ENCODE measurements at places on chromosomes 4 and X.

DNA sequence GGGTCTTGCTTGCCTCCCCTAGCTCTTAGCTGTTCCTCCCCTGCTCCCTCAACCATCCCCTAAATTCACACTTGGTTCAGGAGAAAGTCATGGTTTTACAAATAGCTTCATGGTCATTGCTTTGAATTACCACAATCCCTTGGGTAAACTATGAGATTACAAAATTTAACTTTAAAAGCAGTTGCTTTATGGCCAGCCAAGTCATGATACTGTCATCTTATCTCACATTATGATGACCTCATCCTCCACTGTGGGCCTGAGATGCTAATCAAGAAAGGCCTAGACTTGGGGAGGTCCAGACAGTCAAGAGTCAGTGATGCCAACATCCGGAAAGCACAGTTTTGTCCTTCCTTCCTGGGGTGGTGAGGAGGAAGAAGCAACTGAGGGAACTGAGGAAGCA lies 10.5 kb upstream of the FGF16 start:
- peak; percentile 58 for DNase-seq

- no peak for DNase-seq
These were observed 36.9 kb downstream of the CCDC158 start for GRCh38 chr4:76384052-76384451.

GRCh38 chrX:36986231-36986630 lies 21.9 kb upstream of the FAM47C start:
- DNase-seq, result no peak

- DNase-seq, result no peak
These were observed 32.3 kb downstream of the BLOC1S4 start for GRCh38 chr4:6748286-6748685.

GRCh38 chr4:183876268-183876934 lies 28.7 kb upstream of the STOX2 start:
- peak; percentile 66 for DNase-seq

DNA sequence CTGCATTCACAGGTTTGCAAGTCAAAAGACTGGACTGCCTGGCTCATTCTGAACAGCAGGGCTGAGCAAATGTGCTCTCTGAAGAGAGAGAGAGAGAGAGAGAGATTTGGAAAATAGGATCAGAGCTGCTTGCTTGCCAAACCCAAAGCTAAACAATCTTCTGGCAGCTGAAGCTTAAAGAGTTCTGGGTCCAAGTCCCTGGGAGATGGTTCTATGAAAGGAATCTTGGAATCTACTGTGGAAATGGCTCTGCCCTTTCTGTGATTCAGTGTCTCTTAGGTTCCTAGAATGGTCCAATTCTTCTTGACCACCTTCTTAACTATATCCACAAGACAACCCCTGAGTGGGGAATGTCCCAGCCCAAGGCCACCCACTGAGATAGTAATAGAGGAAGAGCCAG lies 66.1 kb upstream of the EFNB1 start:
- DNase-seq, result no peak

- no peak for DNase-seq
These were observed 129.3 kb upstream of the FAT1 start for GRCh38 chr4:186852964-186853391.

GRCh38 chr4:95267081-95267480 lies 281.7 kb downstream of the UNC5C start:
- DNase-seq, result peak; percentile 68

DNA sequence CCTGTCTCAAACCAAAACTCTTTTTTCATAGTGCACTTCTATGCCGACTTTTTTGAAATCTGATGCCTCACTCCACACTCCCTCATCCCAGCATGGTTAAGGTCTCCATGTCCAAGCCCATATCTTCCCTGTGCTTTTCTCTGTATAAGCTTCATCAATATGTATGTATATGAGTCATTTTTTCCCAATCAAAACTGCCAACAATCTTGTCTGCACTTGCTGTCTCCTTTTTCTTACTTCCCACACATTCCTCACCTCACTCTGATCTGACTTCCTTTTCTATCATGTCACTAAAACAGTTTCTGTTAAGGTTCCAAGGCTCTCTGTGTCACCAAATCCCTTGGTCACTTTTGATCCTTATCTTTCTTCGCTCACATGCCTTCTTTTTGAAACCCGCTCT lies 88.2 kb upstream of the GPR50 start:
- DNase-seq, result no peak

DNA sequence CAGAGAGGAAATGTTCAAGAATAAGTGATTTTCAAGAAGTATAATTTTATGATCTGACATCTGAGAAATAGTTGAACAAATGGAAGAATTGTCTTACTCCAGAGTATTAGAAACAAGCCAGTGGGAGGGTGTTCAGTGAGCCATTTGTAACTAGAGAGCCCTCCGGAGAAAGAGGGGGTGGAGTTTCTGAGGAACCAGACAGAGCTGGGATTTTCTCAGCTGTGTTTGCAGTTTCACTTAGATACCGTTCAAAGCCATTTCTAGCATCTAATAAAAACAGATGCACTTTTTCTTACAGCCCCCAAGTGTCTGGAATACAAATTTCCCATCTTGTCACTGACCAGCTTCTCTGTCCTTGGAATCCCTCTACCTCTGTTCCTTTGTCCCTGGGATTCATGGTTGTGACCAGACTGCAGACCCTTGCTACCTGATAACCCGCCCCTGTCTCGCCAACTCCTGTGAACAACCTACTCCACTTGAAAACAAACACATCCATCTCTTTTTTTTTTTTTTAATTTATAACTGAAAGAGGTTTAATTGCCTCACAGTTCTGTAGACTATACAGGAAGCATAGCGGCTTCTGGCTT lies 132.8 kb upstream of the KLF3 start:
- DNase-seq, result no peak

GRCh38 chrX:15929194-15929593 lies 74.6 kb upstream of the AP1S2 start:
- DNase-seq, result no peak

DNA sequence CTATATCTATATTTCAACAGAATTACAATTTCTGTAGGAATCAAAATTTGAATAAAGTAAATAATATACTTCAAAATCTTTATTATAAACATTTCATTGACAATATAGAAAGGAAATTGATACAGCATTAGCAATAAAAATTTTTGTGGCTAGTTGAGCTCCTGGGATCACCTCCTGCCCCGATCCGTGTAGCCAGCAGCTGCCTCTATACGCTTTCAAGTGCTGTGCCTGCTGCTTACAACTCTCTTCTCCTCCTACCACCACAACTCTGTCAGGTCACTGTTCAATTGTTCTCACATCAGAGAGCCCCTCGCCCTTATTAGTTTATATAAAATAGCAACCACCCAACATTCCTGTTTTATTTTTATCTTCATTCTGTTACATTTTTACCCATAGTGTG lies 27.6 kb downstream of the INPP4B start:
- DNase-seq, result no peak

GRCh38 chr4:126959056-126959745 lies 673.6 kb upstream of the INTU start:
- no peak for DNase-seq

DNA sequence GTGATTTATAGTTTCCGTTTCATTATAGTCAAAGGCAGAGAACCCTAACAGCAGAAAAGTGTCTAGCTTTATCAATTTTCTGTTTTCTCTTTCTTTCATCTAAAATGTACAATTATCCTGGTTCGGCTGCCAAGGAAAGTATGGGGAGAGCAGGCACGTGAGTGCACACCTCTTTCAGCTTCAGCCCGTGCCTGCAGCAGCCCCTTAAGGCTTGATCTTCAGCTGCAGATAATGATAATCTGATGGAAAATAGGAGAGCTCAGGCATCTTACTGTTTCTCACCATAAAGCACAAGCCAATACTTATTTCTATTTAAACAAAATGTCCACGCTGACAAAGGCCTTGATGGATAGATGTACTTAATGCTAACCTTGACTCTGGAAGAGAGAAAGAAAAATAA lies 334.4 kb downstream of the UNC5C start:
- no peak for DNase-seq

DNA sequence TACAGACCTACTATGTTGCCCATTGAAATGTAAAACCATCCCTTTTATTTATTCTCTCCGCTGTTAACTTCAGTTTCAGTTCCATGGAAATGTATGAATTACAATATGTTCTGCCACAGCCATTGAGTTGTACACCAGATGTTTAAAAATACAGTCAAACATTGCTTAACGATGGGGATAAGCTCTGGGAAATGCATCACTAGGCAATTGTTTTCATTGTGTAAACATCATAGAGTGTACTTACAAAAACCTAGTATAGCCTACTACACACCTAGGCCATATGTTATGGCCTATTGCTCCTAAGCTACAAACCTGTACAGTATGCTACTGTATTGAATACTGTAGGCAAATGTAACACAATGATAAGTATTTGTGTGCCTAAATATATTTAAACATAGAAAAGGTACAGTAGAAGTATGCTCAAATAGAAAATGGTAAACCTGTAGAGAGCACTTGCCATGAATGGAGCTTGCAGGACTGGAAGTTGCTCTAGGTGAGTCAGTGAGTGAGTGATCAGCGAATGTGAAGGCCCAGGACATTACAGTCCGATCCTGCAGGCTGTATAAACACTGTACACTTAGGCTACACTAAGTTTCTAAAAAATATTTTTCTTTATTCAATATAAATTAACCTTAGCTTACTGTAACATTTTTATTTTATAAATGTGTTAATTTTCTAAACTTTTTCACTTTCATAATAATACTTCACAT lies 2.7 kb upstream of the PF4V1 start:
- no peak for DNase-seq

DNA sequence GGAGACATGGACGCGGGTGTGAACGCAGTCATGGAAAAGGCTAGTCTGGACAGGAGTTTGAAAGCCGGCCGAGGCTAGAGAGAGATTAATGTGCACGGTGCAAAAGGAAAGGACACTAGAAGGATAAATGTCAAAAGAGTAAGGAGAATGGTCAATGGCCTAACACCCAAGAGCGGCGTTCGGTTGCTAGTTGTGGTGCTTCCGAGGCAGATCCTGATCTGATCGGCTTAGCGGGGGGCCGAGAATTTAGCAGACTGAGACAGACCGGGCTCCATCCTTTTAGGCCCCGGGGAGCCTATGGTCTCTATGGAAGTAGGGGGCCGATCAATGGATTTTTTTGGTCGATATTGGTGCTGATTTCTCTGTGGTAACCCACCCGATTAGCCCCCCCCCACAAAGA lies 6.9 kb downstream of the GAGE10 start:
- DNase-seq, result no peak

DNA sequence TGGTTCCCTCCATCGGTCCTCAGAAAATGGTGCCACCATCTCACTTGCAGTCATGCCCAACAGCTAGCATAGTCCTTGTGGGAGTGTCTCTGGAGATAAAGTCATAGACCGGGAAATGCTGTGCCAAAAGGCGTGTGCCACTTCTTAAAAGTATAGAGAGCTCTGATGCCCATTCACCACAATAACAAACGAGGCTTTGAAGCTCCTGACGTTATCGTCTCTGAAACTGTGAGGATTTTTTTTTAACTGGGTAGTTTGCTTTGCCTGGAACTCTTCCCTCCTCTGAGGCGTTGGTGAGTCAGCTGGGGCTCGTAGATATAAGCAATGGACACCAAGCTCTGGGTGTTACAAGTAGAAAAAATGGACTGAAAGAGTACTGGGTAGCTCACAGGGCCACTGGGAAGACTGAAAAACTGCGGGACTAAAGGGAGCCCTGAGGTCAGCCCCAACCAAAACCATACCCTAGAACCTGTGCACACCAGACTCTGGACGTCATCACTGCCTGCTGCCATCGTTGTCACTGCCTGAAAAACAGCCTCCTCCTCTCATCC lies 89.4 kb upstream of the TRIM2 start:
- DNase-seq, result peak; percentile 89

DNA sequence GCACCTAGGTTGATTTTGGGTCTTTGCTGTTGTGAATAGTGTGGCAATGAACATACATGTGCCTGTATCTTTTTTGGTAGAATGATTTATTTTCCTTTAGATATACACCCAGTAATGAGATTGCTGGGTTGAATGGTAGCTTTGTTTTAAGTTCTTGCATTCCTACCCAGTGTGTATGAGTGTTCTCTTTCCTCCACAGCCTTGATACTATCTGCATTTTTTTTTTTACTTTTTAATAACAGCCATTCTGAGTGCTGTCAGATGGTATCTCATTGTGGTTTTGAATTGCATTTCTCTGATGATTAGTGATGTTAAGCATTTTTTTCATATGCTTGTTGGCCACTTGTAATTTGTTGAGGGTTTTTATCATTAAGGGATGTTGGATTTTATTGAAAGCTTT lies 351.8 kb upstream of the GNPDA2 start:
- DNase-seq, result no peak

DNA sequence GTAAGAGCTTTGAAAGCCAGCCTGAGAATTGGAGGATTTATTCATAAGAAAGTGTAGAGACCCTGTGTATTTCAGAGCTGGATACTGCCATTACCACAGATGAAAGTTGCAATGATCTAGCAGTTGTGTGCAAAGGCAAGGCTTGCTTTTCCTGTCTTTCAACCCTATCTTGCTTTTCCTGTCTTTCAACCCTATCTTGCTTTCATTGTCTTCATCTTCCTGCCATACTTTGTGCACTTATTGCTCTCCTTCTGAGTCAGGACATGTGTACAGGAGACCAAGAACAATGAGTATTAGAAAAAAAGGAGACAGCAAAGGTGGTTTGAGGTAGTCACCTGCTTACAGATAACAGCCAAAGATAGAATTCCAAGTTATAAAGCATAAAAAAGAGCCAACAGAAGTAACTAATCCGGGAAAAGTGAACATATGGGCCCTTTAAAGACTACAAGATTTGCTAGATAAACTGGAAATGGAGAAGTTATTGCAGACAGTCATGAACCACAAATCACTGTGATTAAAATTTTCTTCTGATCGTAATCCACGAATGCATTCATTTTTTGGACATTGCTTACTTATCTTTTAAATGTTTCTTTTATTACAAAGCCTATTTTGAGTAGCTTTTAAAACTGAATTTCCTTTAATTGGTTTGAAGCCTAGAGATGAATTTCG lies 17.2 kb downstream of the C1QTNF7 start:
- no peak for DNase-seq

GRCh38 chr4:184450743-184451535 lies 23.4 kb downstream of the IRF2 start:
- peak; percentile 40 for DNase-seq

DNA sequence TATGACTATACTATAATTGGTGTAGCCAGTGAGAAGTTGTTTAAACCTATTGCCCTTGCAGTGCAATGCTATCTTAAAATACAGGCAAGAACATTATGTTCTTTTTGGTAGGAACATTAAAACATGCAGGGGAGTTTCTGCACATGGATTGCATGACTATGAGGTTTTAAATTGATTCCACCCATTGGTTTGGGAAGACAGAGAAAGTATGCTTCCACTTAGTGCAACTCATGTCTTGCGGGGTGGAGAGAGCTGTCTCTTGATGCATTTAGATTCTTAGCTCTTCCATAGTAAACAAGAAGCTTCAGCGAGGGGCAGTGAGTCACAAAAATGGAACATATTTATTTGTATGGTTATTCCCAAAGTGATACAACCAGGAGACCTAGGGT lies 39.5 kb upstream of the RASL11B start:
- peak; percentile 59 for DNase-seq

- DNase-seq, result no peak
These were observed 393.4 kb upstream of the NDST3 start for GRCh38 chr4:117640836-117641235.
